IMR-90 (cell line): ENCODE measurements at places on chromosomes 1 and 21.

- DNase-seq, result no peak
Observed at GRCh38 chr1:64323882-64324281, 120.5 kb downstream of the UBE2U start.

- DNase-seq, result peak; percentile 43
Observed at GRCh38 chr1:107750364-107750959, 214.5 kb downstream of the VAV3 start.

DNA sequence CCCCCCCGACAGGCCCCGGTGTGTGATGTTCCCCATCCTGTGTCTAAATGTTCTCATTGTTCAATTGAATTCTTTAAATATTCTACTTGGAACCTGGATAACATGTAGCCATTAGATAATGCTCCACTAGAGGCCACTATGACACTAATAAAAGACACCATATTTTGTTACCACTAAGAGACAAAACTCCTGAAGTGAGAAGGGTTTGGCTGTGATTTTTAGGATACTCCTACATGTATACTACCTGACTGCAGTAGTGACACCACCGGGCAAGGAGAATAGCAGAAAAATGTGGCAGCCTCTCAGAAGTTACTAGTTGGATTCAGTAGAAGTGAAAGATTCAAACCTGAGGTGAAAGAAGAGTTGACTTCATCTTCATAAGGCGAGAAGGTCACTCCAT is 36.0 kb downstream of the F5 start:
- DNase-seq, result peak; percentile 38

DNA sequence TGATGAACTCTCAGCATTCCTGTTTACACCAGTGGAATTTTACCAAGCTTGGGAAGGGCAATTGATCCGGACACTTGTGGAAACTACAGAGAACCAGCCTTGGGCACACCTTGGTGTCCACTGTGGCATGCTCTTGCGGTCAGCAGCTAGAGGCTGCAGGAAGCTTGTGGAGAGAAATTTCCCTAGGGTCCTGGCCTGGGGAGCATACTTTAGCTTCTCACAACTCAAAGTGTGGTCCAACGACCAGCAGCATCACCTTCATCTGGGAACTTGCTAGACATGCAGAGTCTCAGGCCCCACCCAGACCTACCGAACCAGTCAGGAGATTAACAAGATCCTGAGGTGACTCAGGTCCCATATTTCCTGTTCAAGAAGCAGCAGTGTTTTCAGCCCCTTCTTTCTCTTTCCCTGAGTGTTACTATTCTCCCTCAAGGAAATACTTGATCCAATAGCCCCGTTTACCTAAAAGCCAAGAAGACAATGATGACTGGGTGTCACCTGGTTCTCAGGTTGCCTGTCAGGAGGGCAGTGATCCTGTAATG is 55.7 kb upstream of the KCNE2 start:
- DNase-seq, result no peak

- no peak for DNase-seq
Observed at GRCh38 chr1:119083980-119084379, 56.5 kb downstream of the WARS2 start.
